ENCODE measurements at places on chromosomes 11 and 22.

- DNase-seq, result peak; percentile 98
These were observed at the start of gene RAB39A for GRCh38 chr11:107928046-107928766. TSS of gene RAB39A (plus strand) at chr11:107928448. CDS start at chr11:107928569, 121 bp downstream.

- DNase-seq, result no peak
These were observed 46.4 kb downstream of the RCN1 start for GRCh38 chr11:32137263-32137662.

DNA sequence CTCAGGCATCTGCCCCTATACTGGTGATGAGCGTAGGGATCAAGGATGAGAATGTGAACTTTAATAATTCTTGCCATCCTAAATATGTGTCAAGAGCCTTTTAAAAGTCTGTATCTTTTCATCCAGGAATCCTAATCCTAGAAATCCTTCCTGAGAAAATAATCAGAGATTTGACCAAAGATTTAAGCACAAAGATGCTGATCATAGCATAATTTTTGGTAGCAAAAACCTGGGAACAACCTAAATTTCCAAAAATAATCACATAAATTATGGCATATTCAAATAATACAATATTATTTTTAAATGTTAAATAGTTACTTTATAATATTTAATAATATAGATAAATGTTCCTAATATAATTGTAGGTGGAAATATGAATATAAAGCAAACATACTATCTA, 76.1 kb downstream of the SERGEF start:
- DNase-seq, result no peak

GRCh38 chr11:71451596-71452198, 1.3 kb upstream of the NADSYN1 start:
- DNase-seq, result peak; percentile 72

GRCh38 chr11:117205211-117205818, 6.1 kb downstream of the TAGLN start:
- no peak for DNase-seq
